ENCODE measurements at places on chromosomes 5 and 9.
A peak's percentile ranks its signal among the peaks of the same experiment; 100 is the strongest.

GRCh38 chr5:151896031-151896691, 28.5 kb downstream of the GLRA1 start:
- no peak for DNase-seq

DNA sequence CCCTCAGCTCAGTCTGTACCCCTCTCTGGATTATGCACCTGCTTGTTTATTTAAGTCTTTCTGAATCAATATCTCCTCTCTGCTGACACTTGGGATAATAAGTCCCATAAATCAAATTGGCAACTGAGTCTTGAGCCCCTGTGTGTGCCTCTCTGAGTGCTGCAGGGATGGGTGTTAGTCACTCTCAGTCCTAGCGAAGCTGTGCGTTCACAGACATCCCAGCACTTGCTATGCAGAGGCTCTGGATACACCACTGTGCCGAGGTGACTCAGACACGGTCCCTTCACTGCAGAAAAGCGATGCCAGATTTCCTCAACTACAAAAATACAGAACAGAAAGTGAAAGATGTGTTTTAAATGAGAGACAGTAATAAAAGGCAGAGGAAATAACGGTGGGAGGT, 4.1 kb upstream of the KCNMB1 start:
- DNase-seq: no peak

- no peak for DNase-seq
These were observed 140.1 kb upstream of the ABCA1 start for GRCh38 chr9:105067895-105068580.

DNA sequence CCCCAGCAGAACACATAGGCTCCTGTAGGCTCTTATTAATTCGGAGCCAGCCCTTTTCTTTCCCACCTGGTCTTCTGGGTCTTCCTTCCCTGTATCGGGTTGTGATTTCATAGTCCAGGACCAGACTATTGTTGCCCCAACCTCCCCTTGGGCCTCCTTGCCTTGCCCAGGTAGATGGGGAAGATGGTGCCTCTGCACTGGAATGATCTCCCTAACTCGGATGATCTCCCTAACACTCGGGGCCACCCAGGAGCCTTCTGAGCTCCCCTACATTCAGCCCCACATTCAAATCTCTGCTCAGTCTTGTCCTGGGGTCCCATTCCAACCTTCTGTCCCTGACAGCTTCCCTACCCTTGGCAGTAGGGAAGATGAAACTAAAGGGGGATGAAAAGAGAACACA, 2.7 kb upstream of the IRF1 start:
- no peak for DNase-seq

- peak; percentile 38 for DNase-seq
These were observed 14.0 kb downstream of the NFX1 start for GRCh38 chr9:33304362-33304761.

DNA sequence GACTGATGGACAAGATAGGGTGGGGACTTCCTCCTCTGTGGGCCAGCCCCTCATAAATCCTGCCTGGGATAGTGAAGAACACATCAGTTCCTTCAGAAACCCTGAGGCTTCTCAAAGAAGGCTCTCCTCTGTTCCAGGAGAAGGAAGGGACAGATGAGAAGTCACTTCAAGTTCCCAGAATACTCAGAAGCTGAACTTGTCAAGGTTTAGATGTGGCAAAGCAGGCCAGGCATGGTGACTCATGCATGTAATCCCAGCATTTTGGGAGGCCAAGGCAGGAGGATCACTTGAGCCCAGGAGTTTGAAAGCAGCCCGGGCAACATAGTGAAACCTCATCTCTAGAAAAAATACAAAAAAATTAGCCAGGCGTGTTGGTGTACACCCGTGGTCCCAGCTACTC, 38.5 kb downstream of the STOM start:
- DNase-seq: no peak

- peak; percentile 62 for DNase-seq
These were observed 153.8 kb upstream of the RASA1 start for GRCh38 chr5:87113861-87114260.

DNA sequence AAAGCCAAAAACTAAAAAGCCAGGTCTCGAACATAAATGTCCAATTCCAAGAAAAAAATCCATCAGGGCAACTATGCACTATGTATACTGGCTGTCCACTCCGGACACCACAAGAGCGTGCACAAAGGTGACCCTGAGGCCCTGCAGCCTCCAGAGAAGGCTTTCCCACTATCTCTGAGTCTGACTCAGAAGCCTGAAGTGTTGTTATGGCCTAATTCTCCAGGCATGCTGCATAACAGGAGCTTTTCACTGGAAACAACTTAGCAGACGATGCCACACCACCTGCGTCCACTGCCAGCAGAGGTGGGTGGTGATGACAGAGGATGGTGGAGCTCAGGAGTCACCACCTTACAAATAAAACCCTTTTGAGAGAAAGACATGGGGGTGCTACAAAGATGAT, 63.7 kb downstream of the HABP4 start:
- no peak for DNase-seq

DNA sequence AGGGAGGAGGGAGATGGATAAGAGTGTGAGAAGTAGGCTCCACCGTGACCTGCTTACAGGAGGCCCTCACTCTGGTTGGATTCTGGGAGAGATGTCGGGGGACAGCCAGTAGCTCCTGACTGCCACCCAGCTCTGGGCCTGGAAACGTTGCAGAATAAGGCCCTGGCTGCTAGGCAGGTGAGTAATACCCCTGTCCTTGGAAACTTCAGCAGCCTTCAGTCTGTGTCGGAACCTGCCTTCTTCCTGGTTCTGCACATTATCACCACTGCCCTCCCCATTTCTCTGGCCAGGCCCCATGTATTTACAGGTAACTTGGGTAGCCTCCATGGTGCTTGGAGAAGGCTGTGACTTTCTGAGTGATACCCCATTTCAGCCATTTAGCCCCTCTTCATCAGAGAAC, 26.8 kb downstream of the FAXDC2 start:
- no peak for DNase-seq

GRCh38 chr5:89967771-89968444, 441.6 kb downstream of the CETN3 start:
- peak; percentile 46 for DNase-seq

DNA sequence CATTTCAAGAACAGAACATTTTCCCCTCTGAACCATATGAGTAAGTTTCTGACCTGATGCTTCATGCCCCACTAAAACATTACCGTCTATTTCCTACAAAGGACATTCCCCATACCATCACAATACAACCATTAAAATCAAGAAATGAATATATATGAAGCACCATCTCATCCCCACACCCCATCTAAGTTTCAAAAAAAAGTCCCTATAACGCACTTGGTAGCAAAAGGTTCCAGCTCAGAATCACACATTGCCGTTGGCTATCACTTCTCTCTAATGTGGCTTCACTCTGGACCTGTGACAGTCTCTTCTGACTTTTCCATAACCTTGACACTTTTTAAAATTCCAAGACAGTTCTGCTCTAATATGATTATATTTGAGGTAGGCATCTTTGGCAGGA, 5.9 kb downstream of the EMB start:
- DNase-seq: no peak

DNA sequence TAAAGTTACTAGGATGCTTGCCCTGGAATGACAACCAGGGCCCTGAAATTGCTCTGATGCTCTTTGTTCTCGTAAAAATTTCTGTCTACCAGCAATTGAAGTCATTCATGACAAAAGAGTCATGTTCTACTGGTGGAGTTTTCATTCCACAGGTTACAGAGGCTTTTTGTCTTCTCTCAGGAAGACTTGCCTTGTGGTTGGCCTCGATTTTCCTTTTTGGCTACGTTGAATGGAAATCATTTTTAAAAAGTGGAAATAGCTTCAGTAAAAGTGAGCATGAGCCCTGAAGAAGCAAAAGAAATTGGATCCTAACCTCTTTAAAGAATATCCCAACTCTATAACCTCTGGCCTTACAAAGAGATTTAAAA, 255.2 kb downstream of the AOPEP start:
- no peak for DNase-seq

DNA sequence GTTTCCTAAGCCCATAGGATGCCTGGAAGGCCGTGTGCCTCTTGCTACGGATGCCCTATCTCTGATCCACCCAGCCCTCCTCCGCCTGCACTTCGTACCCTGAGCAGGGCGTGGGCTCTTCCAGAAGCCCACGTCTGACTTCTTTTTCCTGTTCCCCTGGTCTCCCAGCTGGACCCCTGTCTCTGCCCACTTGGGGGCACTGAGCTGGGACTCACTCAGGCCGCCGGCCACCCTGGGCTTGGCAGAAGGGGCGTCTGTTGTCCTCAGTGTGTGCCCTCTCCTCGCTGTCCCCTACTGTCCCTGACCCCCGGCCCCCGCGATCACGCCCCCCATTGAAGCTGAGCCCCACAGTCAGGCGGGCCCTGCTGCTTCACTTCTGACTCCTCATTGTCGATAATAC, 22.0 kb upstream of the RXRA start:
- no peak for DNase-seq

DNA sequence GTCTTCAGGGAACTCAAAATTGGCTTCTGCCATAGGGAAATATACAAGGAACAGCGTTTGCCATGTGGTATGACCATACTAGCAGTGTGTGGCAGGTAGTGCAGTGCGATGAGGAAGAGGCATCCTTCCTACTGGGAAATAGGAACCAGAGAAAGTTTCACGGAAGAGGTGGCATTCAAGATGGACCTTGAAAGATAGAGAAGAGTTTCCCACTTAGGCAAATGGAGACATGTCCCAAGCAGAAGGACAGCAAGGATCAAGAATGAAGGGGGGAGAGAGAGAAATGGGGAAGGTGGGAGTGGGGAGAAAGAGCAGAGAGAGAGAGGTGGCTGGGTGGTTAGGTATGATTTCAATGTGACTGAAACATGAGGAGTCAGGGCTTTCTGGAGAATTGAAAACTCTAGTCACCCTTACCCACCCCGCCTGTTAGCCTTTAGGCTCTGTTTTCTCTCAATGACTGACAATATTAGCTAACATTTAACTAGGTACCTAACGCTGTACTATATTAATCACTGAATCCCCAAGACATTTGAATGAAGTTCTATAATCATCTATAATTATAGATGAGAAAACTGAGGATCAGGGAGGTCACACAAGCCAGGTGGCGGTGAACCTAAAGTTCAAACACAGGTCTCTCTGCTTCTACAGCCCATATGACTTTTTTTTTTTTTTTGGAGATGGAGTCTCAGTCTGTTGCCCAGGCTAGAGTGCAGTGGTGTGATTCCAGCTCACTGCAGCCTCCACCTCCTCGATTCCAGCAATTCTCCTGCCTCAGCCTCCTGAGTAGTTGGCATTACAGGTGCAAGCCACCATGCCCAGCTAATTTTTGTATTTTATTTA, 171.3 kb downstream of the NR3C1 start:
- no peak for DNase-seq

- no peak for DNase-seq
These were observed 147.6 kb downstream of the RPS23 start for GRCh38 chr5:82130602-82131001.

GRCh38 chr5:151357792-151358191, 10.4 kb upstream of the SLC36A2 start:
- DNase-seq: no peak

- no peak for DNase-seq
These were observed 884.9 kb upstream of the WWC1 start for GRCh38 chr5:167406513-167406912.

- no peak for DNase-seq
These were observed 1974.3 kb downstream of the EFNA5 start for GRCh38 chr5:105696440-105696839.

- DNase-seq: peak; percentile 28
These were observed 7.8 kb upstream of the MRNIP start for GRCh38 chr5:179866241-179867078.

DNA sequence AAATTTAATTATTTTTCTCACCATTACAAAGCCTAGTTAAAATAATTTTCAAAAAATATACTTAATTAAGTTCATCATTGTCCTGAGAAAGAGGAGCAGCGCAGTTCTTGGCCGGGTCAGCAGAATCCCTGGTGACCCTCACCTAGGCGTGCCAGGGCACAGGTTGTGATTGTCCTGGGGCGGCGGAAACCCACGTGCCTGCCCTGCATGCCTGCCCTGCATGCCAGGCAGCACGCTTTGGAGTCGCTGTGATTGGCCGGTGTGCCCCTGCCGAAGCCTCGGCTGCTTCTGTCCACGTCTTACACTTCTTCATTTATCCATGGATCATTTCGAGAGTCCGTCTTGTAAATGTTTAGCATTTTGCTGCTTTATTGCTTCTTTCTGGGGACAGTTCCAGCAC, 25.6 kb downstream of the SLC12A2 start:
- no peak for DNase-seq

- DNase-seq: no peak
These were observed 30.3 kb upstream of the TRAF1 start for GRCh38 chr9:120956862-120957261.

DNA sequence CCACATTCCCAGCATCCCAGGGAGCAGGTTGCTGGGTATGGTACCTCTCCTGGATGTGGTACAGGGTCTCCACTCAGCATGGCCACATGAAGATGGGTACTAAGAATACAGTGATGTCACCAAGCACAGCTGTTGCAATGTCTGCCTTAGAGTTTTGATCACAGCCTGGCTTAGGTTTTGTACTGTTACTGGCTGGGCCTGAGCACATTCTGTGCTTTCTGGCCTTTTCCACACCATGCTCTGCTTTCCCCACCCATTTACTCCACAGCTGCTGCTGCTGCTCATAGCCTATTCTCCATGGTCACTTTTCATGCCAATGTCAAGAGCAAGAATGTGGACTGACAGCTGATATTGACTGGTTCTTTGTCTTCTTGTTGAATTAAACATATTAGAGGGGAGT, 481.9 kb downstream of the ARHGEF28 start:
- DNase-seq: no peak

- no peak for DNase-seq
These were observed 14.9 kb downstream of the LHFPL2 start for GRCh38 chr5:78633700-78634099.

DNA sequence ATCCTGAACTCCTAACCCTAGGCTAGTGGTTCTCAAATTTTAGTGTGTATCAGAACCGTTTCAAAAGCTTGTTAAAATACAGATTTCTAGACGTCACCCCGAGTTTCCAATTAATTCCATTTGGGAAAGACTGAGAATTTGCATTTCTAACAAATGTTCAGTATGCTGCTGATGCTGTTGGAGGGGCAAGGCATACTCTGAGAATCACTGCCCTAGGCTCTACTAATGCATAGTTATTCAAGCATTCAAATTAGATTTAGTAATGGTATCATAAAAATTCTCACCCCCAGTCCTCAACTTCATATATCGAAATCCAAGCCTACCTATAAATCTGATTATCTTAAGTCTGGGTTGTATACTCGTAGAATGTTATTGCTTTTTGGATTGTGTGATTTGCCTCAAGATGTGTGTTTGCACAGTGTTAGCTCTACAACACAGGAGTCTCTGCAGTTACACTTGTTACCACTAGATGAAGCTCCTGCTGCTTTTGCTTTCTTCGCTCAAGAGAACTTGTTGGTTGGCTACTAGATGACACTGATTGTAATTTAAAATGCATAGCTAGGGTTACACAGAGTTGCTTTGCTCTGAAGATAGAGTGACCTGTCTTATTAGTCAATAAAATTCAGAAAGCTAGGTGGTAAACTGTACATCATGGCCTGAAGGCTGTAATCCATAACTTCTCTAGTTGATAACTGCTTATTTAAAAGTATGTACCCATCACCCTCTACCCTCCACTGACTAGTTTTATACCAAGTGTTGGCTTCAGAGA, 7.5 kb upstream of the ERAP2 start:
- DNase-seq: peak; percentile 90

Measured in hematopoietic multipotent progenitor cell treated with erythropoietin and hydrocortisone succinate and interleukin-3 and kit ligand, for 6 days (in vitro differentiated cells).